Esophagus squamous epithelium (tissue), 5 donors: ENCODE measurements at places on chromosomes 1 and 21. TPM values are rescaled to one million over a fixed set of nuclear protein-coding genes. Genes with fewer than 3 reads are reported as not detected.

The TMIGD3 gene
- total RNA-seq = 3.2 TPM

DNA sequence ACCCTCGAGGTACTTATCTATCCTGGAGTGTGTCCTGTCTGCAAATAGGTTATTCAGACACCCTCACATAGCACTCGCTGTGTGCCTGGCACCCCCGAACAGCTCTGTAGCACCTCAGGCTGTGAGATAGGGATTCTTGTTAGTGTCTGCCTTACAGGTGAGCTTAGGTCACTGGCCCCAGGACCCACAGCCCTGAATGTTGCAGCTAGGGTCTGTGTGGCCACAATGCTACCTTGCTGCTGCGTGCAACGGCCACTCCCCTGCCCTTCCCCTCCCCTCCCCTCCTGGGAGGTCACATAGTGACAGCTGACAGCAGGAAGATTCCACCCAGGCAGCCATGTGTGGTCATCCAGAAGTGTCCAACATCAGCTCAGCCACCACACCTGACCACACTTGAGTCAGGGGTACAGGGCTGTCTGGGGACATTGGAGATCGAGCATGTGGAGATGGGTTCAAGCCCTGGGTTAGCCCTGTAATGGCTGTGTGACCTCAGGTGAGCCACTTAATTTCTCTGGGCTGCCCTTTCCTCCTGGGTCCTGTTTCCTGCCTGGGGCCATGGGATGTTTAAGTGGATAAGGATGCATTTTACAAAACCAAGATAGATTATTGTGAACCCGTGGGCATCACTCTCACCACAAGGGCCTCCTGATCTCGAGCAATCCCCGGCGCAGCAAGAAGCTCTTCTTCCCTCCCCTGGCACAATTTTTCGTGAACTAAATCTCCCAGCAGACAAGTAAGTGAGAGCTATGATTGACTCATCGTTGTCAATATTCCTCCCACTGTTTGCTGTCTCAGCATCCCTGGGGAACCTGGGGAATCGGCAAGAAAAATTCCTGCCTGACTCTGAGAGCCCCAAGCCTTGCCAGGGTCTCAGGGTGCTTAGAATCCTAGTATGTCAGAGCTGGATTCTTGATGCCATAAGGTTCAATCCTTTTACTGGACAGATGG, 208.7 kb downstream of the PTPRU start:
- no peak for DNase-seq

The IRF2BP2 gene
- total RNA-seq = 53.0 TPM

DNA sequence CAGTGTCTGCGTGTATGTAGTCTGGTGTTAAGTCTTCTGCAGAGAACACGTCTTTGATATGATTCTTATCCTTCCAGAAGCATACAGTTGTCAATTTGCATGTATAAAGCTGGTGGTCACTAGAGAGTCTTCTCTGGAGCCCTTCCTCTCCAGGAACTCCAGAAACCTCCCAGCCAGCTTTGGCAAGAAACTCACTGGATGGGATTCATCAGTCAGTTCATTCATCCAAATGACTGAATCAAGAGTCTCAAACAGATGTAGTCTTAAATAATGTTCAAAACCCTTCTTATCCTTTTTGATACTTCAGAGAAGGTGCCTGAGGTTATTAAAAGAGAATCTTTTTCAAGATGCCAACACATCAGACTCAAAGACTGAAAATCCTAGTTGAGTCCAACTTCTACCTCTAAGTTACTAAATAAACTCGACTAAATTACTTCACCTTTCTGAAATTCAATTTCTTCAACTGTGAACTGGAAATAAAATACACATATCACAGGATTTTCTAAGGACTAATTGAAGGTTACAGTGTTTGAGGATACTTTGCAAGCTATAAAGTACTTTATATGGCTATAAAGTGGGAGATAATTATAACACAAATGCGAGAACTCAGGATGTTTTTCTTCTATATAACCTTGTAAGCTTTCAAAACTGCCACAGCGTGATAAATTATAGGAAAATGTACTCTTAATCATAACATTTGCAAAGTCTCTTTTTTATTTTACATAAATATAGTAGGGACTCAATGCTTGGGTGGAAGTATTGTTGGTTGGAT, 252.4 kb downstream of the FGGY start:
- no peak for DNase-seq

DNA sequence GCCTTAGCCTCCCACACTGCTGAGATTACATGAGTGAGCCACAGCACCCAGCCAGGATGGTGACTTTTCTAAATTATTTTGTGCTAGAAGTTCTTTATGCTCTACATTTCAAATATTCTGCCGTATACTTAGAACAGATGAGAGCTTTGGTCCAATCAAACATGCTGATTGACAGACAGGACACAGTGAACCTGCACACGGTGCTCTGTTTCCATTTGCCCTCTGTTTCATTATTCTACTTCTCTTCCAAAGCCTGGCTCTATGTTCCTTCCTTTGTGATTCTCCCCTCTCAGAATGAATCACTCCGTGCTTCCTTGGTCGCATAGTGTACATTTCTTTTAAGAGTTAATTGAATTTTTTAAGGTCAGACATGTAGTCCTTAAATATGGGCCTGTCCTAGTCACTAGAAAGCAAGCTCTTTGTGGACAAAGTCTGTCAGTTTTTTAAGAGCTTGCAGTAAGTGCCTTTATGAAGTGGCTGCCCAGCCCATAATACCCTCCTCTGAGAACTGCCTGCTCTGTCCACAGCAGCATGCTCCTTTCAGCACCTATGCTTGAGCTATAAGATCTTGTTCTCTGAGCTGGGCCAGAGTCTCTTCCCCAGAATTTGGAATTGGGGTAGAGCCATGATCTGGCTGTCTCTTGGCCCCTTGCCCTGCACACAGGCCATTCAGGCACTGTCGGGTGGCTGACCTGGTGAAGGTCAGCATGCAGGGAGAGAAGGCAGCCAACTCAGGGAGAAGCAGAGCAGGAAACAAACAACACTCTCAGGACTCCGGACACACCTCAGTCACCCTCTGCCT, 66.8 kb upstream of the SLC44A3 start:
- no peak for DNase-seq
